Cortex of kidney (tissue), 1 donor: ENCODE measurements at places on chromosomes 3 and 15.

GRCh38 chr3:188722963-188723362, 448.8 kb upstream of the TPRG1 start:
- DNase-seq = no peak

DNA sequence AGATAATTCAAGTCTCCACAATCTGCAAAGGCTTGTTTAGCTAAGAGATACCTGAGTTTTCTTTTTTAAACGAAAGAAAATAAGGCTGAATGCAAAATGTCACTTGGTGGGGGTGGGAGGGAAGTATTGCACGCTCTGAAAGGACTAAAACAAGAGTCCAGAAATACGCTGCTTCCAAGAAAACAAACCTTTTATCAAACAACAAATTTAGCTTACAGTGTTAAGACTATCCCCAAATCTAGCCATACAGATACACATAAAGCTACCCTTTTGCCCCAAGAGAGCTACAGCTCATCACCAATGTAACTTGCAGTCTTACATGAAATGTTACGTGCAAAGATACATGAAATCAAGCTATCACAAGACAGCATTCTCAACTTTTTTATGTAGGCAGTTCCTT, 522.5 kb downstream of the FOXP1 start:
- DNase-seq = no peak

- DNase-seq = no peak
Observed at GRCh38 chr3:73575519-73575918, 49.2 kb downstream of the PDZRN3 start.

GRCh38 chr15:95086531-95087252, 855.3 kb downstream of the MCTP2 start:
- DNase-seq = no peak

- no peak for DNase-seq
Observed at GRCh38 chr15:29003191-29003839, 117.5 kb downstream of the APBA2 start.

- DNase-seq = no peak
Observed at GRCh38 chr3:24360957-24361356, 133.7 kb downstream of the THRB start.

DNA sequence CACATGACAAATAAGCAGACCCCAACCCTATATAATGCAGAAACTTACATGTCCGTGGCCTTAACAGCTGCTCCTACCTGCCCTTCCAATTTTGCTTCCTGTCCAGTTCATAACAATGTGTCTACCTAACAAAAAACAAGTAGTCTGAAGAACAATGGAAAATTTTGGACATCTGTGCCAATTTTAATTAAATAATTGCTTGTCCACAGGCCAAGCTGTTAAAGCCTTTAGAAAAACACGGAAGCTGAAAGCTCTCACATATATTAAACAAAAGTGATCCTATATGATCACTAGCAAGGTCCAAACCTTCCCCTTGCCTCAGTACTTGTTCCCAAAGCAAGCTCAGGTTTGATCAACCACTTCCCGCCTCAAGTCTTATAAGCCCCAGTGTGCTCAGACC, 37.1 kb downstream of the MAGI1 start:
- no peak for DNase-seq

DNA sequence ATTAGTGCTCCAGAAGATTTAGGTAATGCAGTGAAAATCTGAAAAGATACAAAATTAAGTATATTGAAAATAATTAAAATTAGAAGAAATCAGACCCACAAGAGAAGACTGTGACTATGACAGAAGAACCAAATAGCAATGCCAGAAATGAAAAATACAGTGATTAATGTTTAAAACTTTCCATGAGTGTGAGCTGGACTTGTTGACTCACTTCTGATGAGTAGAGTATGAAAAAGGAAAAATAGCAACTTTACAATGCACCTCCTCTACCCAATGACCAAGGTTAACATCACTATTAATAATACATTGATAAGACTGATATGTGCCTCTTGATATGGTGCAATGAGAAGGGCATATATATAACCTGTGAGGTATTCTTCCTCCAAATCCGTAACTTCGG, 39.3 kb upstream of the SLC22A13 start:
- DNase-seq = no peak

GRCh38 chr3:132753946-132754345, 31.7 kb upstream of the NPHP3 start:
- DNase-seq = no peak

- no peak for DNase-seq
Observed at GRCh38 chr15:56806148-56806536, 72.8 kb upstream of the ZNF280D start.

DNA sequence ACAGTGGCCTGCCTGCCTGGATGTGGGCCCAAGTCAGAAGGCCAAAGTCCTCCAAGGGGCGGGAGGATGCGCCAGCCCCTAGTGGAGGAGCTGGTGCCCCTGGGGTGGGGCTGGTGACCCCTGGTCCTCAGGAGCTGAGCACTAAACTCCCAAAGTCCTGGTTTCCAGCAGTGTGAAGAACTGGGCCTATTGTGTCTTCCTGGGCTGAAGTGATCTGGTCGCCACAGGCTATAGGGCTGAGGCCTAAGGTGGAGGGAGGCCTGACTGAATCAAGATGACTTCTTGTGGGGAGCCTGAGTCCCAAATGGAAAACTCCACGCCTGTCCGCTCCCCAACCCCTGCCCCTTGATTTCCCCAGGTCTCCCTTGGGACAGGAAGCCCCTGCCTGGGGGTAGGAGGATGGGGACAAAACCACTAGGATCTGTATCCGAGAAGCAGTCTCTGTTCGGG, 753 bp upstream of the FES start:
- no peak for DNase-seq

GRCh38 chr3:110026421-110026820, 689.1 kb upstream of the DPPA4 start:
- DNase-seq = no peak

- no peak for DNase-seq
Observed at GRCh38 chr15:41904541-41905005, 10.7 kb upstream of the SPTBN5 start.

- no peak for DNase-seq
Observed at GRCh38 chr3:184914628-184915027, 102.7 kb downstream of the VPS8 start.

DNA sequence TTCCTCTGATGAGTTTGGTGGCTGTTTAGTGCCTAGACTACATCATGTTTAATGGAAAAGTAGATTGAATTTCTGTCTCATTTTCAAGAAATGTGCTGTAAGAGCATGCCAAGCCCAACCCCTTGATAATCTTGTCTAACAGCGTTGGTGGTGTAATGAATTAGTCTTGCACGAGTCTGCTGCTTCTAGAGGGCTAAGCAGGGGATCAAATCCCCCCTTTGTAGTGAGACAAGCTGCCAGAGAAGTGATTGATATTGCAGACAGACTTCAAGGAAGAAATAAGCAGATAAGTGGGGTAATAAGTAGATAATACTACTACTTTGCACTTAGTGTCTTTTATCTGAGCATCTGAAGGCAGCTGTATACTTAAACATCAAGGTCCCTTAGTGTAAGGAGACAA, 141.4 kb downstream of the TP63 start:
- no peak for DNase-seq

GRCh38 chr15:84721371-84721770, 5.4 kb upstream of the SEC11A start:
- no peak for DNase-seq

- no peak for DNase-seq
Observed at GRCh38 chr15:50523851-50524251, 22.6 kb downstream of the USP50 start.

DNA sequence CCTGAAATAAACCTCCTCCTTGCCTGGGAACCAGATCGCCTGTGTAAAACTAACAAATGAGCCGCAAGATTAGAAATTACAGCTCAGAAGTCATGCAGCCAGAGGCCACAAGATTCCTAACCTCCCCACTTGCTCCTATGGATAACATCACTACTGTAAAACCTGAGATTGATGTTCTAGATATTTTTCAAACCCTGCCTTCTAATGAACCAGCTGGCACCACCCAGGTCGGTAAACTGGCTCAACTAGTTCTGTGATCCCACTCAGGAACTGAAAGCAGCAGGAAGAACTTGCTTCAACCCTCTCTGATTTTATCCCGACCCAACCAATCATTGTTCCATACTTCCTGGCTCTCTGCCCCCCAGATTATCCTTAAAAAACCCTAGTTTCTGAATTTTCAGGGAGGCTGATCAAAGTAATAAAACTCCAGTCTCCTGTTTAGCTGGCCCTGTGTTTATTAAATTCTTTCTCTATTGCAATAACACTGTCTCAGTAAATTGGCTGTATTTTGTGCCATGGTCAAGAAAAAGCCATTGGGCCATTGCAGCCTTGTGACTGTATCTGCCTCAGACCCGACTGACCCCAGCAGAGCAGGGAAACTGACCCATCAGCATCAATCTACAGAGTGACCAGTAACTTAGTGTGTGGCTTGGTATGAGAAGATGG, 98.9 kb downstream of the RPLP1 start:
- no peak for DNase-seq

DNA sequence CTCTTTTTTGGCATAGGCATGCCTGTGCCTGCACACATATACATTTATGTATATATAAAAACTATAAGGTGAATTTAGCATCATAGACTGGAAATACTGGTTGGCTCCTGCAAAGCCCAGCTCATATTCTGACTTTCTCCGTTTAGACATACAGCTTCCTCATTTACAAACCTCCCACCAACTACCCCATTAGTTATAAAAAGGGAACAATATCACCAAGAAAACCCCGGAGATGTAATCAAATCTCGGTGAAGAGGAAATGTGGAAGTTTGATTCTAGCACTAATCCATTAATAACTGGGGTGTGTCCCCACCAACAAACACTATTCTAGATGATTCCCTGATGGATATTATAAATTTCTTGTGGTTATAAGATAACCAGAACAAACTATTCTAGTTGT, 517.7 kb upstream of the TBL1XR1 start:
- no peak for DNase-seq

- DNase-seq = no peak
Observed at GRCh38 chr3:53255775-53256703, at the start of gene TKT. TSS of gene TKT (minus strand) at chr3:53256022. CDS start at chr3:53255942, 80 bp downstream.

- no peak for DNase-seq
Observed at GRCh38 chr3:177981576-177981975, 554.7 kb upstream of the KCNMB2 start.

GRCh38 chr15:85927931-85928537, 133.3 kb upstream of the KLHL25 start:
- no peak for DNase-seq

- no peak for DNase-seq
Observed at GRCh38 chr3:33648793-33649192, 69.3 kb downstream of the CLASP2 start.

- DNase-seq = no peak
Observed at GRCh38 chr3:177379045-177379444, 181.8 kb upstream of the TBL1XR1 start.

- DNase-seq = no peak
Observed at GRCh38 chr15:56901931-56902330, 16.5 kb upstream of the TCF12 start.

- no peak for DNase-seq
Observed at GRCh38 chr3:49339581-49339940, 292 bp downstream of the USP4 start.

DNA sequence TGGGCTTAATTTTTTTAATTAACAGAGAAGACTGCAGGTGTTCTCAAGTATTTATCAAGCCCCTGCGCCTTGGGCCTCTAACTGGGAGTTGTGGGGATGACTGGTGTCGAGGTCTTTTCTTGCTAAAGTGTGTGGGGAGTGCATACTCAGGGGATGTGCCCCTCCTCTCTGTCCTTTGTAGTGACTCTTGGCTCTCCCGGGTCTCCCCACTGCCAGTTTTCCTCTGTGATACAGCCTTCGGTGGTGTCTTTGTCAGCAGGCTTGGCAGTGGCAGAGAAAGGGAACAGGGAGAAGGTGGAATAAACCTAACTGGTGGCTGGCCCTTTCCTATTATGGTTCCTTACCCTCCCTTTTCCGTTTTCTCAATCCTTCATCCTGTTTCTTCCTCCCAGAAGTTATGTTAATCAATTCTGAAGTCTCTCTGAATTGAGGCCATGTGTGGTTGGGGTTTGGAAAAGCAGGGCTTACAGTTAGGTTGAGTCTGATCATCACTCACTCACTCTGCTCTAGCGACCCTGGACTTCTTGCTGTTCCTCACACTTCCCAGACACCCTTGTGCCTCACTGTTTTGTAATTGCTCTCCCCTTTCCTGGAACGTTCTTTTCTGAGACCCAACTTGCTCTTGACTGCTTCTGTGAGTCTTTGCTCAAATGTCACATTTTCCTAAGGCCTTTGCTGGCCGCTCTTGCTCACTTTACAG, 158.1 kb downstream of the PTPRG start:
- no peak for DNase-seq

- no peak for DNase-seq
Observed at GRCh38 chr15:79071901-79072300, 18.7 kb downstream of the RASGRF1 start.

DNA sequence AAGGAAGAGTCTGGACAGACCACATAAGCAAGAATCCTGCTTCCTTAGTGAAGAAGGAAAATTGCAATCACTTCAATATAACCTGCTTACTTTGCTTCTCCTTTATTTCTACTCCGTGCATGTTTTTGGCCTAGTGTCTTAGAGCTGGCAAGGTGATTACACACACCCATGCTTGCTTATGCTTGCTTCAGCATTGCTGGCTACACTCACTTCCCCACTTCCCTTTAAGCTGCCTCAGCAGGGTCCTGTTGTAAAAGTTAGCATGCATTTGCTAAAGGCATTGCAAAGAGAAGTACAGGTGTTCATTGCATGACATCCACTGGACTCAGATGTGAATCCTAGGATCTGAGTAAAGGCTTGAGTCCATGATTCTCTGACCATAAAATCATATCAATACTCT, 47.5 kb upstream of the STT3B start:
- DNase-seq = no peak

DNA sequence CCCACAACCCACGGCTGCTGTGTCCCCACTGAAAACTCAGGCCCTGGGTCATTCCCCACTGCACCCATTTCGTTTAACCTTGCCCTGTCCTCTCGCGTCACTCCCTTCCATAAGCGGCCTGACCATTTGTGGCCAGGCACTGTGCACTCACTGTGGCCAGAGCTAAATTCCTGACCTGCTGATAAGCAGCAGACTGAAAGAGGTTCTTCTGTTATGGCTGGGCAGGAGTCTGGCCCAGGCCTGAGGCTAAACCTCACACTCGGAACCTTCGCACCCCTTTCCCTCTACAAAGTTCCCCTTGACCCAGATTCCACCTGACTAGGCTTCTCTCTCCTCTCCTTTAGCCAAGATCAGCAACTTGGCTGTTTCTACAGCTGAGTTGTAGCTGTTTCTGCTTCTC, 62.3 kb downstream of the ADAMTS17 start:
- DNase-seq = no peak

GRCh38 chr15:58559904-58560588, 128.3 kb downstream of the LIPC start:
- DNase-seq = no peak
